ENCODE measurements at places on chromosomes 1 and 21.

GRCh38 chr1:117641536-117641935 is 35.7 kb downstream of the TENT5C start:
- DNase-seq: no peak

DNA sequence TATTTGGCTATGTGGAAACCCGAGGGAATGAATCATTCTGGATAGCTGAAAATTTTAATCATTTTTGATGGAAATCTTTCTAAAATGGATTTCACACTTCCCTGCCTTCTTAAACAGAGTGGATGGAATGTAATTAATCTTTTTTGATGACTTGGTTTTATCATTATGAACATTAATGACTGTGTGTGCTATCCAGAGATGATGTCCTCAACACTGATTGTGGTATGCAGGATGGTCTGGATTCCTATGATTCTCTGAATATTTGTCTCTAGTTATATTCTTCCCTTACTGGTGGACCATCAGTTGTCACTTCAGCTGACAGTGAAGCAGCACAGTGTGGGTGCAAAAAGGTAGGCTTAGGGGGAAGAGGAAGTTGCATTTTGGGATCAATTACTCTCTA is 513.5 kb downstream of the LMO4 start:
- DNase-seq: no peak

DNA sequence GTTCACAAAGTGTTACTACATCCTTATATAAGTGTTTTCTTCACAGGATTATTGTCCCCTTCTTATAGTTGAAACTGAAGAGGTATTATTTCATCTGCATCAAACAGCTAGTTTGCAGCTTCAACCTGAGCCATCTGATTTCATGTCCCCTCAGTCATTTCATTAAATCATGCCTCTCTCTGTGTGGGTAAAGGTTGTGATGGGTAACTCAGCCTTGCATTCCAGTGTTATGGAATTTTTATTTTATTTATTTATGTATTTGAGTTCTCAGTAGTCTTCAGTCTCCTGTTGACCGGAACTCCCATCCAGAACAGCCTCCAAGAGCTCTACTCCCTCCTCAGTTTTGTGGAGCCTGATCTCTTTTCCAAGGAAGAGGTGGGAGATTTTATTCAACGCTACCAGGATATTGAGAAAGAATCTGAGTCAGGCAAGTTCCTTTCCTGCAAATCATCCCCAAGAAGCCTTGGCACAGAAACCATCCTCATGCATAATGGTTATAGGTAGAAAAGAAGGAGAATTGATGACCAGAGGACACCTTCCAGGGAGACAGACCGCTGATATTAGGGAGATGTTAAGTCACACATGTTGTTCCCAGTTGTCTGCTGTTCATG is 21.8 kb downstream of the CHD1L start:
- no peak for DNase-seq

DNA sequence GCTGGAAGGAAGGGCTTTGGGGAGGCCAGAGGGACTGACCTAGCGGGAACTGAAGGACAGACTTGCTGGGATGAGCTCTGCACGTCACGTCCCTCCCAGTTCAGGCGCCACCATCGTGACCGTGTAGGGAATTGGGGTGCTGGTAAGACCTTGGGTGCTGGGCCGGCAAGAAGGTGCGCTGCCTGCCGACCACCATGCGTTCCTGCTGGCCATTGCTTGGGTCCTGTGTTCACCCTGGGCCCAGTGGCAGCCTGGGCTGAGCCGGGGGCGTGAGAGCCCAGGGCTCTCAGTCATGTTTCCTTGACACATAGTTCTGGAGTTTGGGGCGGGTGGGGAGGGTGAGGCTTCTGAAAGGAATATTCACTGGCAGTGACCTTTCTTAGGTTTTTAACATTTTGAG is 176.0 kb downstream of the CAMTA1 start:
- DNase-seq: no peak

DNA sequence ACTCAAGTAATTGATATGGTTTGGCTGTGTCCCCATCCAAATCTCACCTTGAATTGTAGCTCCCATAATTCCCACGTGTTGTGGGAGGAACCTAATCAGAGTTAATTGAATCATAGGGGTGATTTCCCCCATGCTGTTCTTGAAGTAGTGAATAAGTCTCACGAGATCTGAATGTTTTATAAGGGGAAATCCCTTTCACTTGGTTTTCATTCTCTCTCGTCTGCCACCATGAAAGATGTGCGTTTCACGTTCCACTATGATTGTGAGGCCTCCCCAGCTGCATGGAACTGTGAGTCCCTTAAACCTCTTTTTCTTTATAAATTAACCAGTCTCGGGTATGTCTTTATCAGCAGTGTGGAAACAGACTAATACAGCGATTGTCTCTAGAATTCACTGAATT is 135.4 kb downstream of the BACH1 start:
- DNase-seq: no peak

GRCh38 chr1:7580923-7581753 is 190.0 kb upstream of the VAMP3 start:
- no peak for DNase-seq

GRCh38 chr1:157288006-157288405 is 149.8 kb upstream of the ETV3 start:
- DNase-seq: no peak

GRCh38 chr1:183962903-183963302 is 74.6 kb downstream of the COLGALT2 start:
- no peak for DNase-seq
